ENCODE measurements at places on chromosomes 7 and 10.
A peak's percentile ranks its signal among the peaks of the same experiment; 100 is the strongest.

DNA sequence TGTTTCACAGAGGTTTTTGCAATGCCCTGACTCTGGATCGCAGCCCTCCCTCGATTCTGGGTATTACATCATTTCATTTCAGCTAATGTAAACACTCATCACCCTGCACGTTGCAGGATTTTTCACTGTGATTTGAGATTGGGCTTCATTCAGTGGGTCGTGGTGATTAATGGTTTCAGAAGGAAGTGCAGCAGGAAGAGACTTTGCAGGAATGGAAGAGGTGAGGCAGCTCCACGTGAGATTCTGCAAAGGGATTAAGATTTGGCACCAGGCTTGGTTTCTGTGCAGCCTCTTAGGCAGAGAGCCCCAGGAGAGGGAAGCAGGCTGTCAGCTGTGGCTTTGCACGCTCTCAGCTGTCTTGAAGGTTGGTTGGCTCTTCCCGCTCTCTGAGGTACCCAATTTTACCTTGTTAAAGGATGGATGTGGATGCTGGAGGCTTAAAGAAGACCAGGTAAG is 95.2 kb downstream of the PLCE1 start:
- peak; percentile 72 for DNase-seq

DNA sequence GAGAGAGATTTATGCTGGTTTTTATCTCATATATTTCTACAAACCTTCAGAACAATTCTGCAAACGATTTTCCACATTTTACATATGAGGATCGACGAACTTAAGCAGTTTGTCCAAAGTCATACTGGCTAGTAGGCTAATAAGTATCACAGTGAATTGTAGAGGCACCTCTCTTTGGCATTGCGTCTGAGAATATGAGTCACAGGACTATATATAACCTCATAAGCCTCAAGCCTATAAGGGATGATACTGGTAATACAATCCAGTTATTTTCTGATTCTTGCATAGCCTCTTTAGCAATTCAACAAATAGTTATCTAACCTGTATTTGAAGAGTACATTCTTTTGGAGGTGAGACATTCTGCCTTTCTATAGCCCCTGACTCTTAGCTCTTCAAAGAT is 129.8 kb downstream of the GPR158 start:
- peak; percentile 30 for DNase-seq

- no peak for DNase-seq
Measured at GRCh38 chr7:77407906-77408305, 8.2 kb downstream of the GSAP start.

DNA sequence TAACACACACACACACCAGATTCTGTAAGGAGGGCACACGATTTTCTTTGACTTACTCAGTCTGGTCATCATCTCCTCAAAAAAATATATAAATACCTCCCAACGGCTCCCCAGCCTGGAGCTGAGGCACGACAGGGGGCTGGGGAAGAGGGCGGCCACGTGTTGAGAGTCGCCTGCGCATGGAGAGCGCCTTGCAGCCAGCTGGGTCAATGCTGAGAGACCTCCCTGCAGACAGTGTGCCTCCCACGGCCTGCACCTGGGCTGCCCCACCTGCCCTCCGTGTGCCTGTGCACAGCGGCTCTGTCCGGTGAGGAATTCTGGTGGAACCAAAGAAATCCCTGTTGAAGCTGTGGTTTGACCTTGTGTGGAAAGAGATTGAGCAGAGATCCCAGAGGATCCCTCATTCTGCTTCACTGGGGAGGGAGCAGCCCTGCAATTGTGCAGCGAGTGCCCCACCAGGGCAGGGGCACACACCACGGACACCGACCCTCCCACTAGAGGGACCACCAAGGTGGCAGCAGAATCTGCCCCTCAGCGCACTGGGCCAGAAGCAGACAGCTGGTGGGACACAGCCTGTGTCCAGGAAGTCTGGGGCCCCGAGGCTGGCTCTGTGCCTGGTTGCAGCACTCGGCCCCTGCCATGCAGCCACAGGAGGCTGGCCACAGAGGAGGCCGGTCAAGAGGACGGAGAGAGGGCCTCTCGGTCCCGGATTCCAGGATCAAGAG is 150.5 kb upstream of the PPP2R2D start:
- no peak for DNase-seq

GRCh38 chr10:31028081-31028480 is 3.6 kb downstream of the ZNF438 start:
- DNase-seq = peak; percentile 20

GRCh38 chr10:114221235-114221634 is 17.8 kb upstream of the VWA2 start:
- DNase-seq = no peak

DNA sequence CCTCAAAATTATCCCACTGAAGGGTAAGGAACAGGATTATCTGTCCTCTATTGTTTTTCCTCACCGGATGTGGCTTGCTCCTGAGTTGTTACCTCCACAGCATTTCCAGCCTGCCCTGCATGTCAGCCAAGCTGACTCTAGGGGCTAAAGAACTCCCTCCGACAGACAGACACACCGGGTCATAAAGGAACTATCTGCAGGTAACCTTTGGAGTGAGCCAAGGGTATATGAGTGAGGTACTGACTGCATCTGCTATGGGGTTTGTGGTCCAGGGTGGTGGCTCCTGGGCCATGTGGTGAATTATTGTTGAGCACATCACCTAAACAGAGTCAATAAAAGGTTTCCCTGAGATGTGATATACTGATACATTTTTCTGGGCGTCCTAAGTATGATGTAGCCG is 6.9 kb upstream of the KAZALD1 start:
- DNase-seq = no peak

DNA sequence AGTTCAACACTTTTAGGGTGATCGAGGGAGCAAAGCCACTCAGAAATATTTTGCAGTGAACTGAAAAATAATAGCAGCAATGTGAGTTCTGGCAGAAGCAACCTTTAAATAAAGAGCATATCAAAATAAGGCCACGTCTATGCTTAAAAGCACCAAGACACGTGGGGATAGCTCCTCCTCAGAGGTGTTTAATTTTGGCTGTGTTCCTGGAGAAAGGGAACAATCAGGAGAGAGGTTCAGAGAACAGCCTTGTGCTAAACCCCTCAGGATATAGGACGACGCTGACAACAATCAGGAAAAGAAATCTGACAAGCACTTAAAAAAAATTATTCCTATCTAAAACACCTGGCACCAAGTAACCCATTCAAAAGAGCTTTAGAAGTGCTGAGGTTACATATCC is 471.9 kb upstream of the CELF2 start:
- DNase-seq = no peak

DNA sequence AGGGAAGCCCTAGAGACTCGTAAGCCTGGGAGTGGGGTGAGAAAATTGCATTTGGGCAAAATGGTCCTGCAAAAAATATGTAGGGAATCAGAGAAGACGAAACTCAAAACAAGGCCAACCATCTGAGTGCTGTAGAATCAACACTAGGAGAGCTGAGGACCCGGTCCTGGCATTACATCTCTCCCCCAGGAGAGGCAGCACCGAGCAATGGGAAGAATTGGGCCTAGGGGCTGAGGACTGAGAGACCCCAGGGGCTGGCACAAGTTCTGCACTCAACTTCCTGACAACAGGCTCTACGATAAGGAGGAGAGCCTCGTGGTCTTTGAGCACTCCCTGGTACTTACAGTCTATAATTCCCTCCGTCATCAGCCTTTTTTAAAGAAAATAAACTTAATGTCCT is 47.6 kb downstream of the BPGM start:
- DNase-seq = no peak

- no peak for DNase-seq
Measured at GRCh38 chr7:79736418-79736817, 283.0 kb upstream of the MAGI2 start.
